Eye (tissue), 1 donor: ENCODE measurements at places on chromosomes 11 and 22.

- DNase-seq = no peak
Observed at GRCh38 chr11:11253497-11253896, 99.6 kb downstream of the CSNK2A3 start.

- no peak for DNase-seq
Observed at GRCh38 chr11:117903505-117904382, 25.5 kb downstream of the TMPRSS13 start.

DNA sequence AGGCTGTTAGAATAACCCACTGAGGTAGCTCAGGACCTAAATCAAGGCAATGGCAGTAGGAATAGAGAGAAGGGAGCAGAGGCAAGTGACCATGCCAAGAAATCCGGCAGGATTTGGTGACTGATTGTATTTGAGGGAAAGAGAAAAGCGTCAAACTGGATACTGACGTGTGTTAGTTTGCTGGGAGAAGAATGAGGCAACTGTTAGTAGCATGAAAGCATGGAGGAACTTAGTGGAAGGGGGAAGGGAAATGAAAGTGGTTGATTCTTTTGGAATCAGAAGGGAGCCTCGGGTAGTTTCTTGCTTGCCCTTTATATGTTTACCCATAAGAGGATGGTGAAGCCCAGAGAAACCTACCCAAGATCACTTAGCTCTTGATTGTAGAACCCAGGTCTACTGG is 8.3 kb downstream of the PPFIBP2 start:
- no peak for DNase-seq

DNA sequence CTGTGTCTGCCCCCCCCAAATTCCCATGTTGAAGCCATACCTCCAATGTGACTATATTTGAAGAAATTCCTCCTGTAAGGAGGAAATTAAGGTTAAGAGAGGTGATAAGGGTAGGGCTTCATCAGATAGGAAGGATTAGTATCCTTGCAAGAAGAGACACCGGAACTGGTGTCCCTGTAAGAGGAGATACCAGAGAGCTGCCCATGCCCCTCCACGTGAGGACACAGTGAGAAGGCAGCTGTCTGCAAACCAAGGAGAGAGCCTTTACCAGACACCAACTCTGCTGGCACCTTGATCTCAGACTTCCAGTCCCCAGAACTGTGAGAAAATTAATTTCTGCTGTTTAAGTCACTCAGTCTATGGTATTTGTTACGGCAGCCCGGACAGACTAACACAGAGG is 109.3 kb downstream of the ARFGAP2 start:
- DNase-seq = no peak

DNA sequence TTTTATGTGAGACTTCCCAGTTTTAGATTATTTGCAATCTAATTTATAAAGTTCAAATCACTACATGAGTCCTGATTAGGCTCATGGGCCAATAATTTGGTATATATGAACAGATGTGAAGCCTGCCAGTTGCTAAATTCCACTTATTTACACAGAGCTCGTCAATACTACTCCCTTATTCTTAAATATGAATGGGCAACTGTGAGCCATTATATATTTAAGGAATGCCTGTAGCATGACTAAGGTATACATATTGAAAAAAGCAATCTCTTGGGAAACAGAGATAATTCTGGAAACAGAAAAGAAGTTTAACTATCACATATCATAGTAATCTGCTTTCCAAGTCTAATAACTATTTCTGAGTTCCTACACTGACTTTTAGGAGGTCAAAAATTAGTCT is 27.0 kb downstream of the RBMXL2 start:
- no peak for DNase-seq

- DNase-seq = no peak
Observed at GRCh38 chr22:49081261-49081666, 746.4 kb downstream of the BRD1 start.

GRCh38 chr22:27247701-27248434 is 553.7 kb downstream of the MN1 start:
- no peak for DNase-seq

DNA sequence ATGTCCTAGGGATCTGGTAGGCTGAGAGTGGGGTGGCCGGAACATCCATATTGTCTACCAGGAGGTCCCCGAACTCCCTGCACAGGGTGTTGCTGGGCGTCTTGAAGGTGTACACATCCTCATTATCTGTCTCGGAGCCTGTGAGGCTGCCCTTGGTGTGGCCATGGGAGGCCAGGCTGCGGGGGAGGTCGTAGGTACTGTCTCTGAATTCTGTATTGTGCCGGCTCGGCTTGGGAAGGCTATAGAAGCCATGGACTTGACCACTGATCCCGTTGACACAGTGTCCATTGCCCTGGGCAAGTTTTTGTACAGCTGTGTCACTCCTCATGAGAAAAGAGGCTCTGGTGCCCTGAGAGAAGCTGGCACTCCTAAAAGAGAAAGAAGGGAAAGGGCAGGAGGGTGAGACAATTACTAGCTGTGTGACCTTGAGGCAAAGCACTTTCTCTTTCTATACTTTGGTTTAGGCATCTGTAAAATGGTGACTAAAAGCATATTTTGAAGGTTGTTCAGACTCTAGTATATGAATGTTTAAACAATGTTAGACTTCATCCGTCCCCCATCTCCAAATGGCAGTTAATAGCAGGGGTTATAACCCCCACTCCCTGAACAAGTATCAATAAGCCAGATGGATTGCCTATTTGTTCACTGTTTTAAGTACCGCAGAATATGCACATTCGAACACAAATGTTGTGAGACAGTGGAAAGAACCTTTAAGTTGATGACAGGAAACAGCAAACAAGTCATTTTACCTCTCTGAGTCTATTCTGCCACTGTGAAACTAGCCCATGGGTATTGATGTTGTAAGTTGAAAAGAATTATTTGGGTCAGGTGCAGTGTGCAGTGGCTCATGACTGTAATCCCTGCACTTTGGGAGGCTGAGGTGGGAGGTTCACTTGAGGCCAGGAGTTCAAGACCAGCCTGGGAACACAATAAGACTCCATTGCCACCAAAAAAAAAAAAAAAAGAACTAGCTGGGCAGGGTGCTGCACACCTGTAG is 38.3 kb downstream of the USP35 start:
- DNase-seq = no peak
